NCI-H748 treated with DMSO at 0.1 percent for 48 hours (cell line): ENCODE measurements at places on chromosomes 6 and 20.
A peak's percentile ranks its signal among the peaks of the same experiment; 100 is the strongest.

GRCh38 chr6:84921891-84922290 lies 157.5 kb upstream of the TBX18 start:
- DNase-seq: no peak

GRCh38 chr6:100165442-100165841 lies 171.4 kb upstream of the MCHR2 start:
- DNase-seq: no peak

- no peak for DNase-seq
Observed at GRCh38 chr20:48380661-48381060, 447.1 kb downstream of the PREX1 start.

- no peak for DNase-seq
Observed at GRCh38 chr20:40741507-40742106, 52.6 kb upstream of the MAFB start.

DNA sequence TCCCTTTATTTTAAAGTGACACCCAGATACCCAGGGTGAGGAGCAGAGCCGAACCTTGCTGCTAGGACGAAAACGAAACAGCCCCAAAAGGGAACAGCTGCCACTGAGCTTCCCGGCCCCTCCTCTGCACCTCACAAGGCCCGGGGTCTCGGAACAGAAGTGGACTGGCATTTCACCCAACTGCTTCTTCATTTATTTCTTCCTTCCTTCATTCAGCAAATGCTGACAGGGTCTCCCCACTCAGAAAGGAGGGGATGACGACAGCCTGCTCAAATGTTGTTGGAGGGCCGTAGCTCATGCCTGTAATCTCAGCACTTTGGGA lies 220.3 kb downstream of the PREX1 start:
- DNase-seq: no peak

DNA sequence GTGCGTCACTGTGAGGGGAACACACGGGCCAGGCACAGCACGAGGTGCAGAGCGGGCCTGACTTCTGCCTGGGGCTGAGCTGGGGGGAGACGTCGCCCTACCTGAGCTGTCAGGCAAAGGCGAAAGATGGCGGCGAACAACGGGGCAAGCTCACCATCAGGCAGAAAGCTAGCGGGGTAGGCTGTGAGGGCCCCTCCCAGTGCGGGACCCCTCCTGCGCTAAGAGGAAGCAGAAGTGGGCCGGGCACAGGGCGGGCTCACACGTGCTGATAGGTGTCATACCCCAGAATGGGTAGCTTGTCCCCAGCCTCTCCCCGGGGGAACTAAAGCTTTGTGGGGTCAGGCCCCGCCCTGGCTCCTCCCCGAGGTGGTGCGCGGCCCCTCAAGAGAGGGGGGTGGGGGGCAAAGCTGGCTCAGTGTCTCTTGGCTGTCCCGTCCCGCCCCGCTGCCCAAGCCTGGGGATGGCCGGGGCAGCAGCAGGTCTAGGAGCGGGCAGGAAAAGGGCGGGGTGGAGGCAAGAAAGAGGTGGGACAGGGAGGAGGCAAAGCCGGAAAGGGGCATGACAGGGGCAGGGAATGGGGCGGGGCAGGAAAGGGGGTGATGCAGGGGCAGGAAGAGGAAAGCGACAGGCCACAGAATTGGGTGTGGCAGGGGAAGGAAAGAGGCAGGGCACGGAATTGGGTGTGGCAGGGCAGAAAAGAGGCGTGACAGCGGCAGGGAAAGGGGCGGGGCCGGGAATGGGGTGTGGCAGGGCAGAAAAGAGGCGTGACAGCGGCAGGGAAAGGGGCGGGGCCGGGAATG lies 14.7 kb downstream of the UCKL1 start:
- no peak for DNase-seq

DNA sequence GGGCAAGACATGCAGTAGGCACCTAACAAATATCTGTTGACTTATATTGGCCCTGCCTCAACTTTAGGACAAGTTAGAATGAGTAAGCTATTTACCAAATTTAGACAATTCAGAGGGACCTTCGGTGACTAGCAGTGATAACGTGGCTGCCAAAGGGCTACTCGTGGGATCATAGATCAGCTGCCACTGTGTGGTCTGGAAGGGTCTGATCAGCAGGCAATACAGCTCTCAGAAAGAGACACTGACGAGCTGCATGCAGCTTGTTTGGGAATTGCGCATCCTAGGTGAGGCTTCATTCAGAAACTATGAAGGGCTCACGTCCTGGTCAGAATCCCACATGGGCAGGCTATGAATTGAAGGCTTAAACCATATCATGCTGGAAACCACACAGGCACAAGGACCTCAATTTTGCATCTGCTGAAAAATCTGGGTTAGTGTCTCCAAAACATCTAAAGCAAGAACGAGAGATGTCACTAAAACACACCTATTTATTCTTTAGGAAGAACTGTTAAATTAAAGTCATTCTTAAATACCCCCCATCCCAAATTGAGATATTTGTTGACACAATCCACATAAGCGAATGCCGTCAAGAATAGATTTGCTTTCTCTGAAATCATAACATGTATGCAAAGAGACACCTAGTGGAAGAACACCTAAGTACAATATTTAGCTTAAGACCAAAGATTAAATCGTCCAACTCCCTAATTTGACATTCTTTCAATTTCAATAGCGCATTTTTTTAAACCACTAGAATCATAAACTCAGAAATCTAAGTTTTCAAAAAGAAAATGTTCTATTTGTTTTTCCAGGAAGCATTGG lies 79.6 kb downstream of the IPCEF1 start:
- DNase-seq: peak; percentile 72

DNA sequence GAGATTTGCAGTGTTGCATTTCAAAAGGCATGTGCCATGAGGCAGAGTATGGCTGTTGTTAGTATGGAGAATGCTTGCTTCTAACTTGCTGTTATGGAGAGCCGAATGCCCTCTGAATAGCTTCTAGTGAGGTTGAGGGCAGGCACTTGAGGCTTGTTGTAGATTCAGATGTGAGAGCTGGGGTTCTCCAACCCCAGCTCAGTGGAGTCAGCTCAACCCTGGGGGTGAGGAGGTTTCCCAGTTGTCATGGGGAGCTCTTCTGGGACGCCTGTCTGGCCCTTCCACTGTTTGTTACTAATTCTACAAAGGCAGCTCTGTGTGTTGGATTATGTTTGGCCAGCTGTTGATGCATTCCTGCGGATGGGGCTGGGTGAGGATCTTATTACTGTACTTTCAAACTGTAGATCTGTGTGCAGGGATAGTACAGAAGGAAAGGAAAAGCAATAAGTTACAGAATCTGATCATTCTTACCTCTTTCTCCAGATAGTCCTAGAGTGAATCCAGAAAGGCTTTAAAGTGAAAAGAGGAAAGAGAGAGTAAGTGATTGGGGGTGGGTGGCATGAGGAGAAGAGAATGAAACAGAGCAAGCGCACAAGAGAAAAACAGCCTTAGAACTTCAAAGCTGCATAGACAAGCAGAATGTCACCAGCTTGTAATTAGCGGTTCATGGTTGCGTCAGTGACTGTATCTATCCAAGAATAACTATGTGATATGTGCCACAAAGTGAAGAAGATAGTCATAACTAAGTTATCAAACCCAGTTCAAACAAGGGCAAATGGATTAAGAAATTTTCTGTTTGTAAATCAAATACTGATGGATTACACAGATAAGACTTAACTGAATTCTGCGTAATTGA lies 148.7 kb downstream of the PRL start:
- DNase-seq: peak; percentile 81

DNA sequence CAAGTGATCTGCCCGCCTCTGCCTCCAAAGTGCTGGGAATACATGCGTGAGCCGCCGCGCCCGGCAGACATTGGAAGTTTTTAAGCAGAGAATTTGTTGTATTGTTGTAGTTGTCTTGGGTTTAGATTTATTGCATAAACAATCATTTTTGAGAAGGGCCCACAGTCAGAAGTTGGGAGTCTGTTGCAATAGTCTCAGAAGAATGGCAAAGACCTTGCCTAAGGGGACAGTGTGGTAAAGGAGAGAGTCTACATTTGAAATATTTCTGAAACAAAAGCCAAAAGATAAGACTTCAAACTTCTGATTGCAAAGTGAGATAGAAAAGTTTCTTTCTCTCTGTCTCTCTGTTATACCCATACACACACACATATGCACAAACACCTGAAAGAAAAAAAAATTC lies 22.5 kb downstream of the HFE start:
- DNase-seq: no peak

- DNase-seq: no peak
Observed at GRCh38 chr6:158850807-158851115, 31.6 kb upstream of the EZR start.

DNA sequence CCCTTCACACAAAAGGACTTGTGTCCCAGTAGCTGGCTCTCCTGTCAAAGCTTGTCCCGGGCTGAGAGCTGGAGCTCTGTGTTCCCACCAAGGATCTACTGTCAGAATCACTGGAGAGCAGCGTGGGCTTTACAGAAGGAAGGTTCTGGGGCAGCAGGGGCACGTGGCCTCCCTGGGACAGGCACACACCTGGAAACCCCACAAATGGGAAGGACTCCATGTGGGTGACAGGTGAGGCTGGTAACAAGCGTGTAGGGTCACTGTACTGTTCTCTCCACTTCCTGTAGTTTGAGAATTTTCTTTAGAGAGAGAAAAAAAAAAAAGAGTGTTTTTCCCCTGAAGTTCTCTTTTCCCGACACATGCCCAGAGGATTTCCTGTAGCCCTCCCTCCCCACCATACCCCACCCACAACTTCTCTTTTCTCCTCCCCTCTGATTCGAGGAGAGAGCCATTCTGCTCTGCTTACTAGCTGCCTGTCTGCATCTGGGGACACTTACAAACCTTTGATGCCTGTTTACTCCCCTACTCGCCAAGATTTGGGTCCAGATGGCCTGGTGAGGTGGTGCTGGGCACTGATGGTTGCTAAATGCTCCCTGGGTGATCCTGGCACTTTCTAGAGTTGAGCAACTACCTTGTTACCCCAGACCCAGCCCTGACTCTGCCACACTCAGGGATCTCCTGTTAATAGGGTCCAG lies 84.1 kb upstream of the SIRPA start:
- no peak for DNase-seq
